ENCODE measurements at places on chromosomes 13 and 19. TPM values are rescaled to one million over a fixed set of nuclear protein-coding genes. Genes with fewer than 3 reads are reported as not detected.

DNA sequence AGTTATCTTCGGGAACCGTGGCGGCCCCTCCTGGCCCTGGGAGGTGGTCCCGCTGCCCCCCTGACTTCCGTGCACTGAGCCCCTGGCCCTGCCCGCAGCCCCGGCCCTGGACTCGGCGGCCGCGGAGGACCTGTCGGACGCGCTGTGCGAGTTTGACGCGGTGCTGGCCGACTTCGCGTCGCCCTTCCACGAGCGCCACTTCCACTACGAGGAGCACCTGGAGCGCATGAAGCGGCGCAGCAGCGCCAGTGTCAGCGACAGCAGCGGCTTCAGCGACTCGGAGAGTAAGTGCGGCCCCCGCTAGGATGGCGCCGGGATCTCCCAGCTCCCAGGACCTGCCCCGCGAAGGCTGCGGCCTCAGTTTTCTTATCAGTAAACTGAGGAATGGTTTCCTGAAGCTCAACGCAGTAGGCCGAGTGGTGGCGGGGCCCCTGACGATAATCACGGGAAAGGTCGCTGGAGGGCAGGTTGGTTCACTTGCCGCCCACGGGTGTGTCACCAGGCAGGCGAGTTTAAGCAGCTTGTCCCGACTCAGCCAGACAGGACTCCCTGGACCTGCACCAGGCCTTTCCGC, 924 bp downstream of the RGCC start:
- peak; percentile 67 for DNase-seq
- H3K36me3 ChIP-seq: no peaks in the 10 kb centered on the region
- H3K27ac ChIP-seq: peak overlapping the region; percentile 55
- H3K4me1 ChIP-seq: peaks cover 21% of the 10 kb centered on the region
- H3K4me3 ChIP-seq: peak overlapping the region; percentile 61

DNA sequence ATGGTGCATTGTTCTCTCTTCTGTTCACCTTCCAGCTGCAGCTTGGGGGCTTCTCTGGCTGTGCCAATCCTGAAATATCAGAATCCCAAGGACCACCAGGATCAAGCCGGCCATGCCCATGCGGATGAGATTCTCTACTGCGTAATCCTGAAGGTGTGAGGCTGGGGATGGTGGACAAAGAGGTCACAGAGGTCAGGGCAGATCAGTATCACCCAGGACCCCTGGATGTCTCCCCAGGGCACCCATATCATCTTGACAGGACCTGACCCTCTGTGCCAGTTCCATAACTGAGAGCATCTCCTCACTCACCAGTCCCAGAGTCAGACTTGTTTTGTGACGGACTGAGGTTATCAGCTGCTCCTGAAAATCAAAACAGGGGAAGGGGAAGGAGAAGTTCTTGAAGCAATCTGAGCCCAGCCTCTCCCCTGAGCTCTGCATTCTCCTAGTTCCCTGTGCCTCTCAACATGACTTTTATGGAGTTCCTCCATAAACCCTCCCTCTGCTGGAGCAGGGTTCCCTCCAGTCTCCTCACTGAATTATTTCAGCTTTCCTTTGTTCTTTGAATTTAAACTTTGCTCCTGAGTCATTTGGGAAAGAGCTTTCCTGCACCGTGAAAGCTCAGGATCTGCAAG, 5.5 kb downstream of the LILRA5 start:
- no peak overlapping the region for H3K4me3 ChIP-seq
- no peaks in the 10 kb centered on the region for H3K4me1 ChIP-seq
- H3K27ac ChIP-seq: no peak overlapping the region
- DNase-seq: no peak
- H3K36me3 ChIP-seq: no peaks in the 10 kb centered on the region

DNA sequence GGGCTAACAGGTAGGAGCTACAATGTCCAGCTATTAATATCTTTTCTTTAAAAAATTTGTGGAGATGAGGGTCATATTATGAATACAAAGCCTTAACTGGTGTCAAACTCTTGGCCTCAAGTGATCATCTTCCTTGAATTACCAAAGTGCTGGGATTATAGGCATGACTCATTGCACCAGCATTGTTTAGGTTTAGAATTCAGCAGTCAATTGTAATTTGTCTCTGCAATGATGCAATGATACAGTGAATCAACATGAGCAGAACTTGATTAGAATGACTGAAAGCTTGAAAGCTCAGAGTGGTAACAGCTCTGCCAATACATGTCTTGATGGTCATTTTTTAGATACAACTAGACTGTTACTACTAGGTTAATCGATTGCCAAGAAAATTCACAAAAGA, 752.8 kb upstream of the MIR17HG start:
- no peak overlapping the region for H3K4me3 ChIP-seq
- H3K36me3 ChIP-seq: no peaks in the 10 kb centered on the region
- no peaks in the 10 kb centered on the region for H3K27me3 ChIP-seq
- no peak overlapping the region for H3K27ac ChIP-seq
- no peaks in the 10 kb centered on the region for H3K4me1 ChIP-seq

DNA sequence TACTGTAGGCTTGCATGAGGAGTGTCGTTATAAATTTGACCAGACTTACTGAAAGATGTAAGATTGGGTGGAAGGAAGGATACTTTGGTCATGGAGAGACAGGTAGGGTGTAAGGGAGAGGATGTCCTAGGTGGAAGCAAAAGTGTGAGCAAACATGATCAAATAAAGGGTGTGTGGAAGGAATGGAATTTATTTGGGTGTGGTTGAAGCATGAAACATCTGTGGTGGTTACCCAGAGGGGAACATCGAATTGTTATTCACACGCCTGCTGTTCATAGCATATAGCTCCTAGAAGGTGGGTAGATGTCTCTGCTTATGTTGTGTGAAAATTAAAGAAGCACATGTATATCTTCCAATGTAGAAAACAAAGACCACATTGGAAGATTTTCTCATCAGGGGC, 157.7 kb downstream of the ATP8A2 start:
- DNase-seq: no peak
- H3K27me3 ChIP-seq: no peaks in the 10 kb centered on the region
- no peak overlapping the region for H3K4me3 ChIP-seq
- H3K36me3 ChIP-seq: no peaks in the 10 kb centered on the region

Gene AP2S1
- 52.4 TPM for total RNA-seq

DNA sequence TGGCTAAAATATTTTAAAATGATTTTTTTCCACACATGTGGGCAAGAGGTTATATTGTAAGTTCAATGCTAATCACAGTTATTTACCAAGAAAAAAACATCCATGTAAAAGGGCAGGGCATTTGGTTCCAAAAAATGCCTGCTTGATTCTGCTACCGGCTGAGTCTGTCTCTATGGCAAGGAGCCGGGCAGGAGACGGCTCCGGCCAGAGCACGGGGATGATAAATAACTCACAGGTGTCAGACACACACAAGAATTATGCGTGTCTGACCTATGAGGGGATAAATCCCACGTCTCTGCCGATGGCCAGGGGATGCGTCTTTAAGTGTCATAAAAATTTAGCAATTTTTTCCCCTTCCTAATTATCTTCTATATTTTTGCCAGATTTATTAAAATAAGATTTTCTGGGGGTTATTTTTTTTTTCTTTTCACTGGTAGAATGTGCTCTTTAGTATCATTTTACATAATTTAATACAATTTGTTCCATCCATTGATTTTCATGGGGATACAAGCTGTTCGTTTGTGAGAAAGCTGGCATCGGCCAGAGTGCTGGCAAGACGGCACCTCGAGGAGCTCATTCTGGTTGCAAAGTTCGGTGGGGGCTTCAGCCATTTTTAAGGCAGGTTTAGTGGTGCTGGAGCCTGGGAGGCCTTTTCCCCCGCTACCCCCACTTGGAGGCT, 253.9 kb downstream of the ZNF536 start:
- H3K27ac ChIP-seq: no peak overlapping the region
- H3K36me3 ChIP-seq: no peaks in the 10 kb centered on the region
- no peaks in the 10 kb centered on the region for H3K4me1 ChIP-seq
- no peak for DNase-seq
- H3K4me3 ChIP-seq: no peak overlapping the region

DNA sequence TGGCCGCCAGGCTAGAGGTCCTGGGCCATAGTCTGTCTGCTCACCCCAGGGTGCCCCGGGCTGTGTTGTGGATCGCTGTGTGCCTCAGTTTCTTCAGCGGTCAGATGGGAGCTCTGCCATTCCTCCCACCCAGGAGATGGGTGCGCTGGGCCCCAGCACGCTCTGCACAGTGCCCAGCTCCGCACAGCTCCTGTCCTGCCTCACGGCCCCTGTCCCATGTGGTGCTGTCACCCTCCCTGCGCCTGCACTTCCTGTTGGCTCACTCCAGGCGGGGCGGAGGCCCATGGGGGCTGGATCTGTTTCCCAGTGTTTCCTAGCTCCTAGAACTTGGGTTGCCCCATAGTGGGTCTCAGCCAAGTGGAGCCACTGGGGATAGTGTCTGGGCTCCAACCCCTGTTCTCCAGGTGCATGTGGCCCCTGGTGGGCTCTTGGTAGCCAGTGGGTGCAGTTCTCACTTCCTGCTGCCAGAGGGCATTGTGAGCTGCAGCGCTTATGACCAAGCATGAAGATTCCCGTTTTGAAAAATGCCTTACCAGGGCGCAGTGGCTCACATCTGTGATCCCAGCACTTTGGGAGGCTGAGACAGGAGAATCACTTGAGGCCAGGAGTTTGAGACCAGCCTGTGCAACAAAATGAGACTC, 69.8 kb downstream of the KDM4B start:
- no peaks in the 10 kb centered on the region for H3K27me3 ChIP-seq
- no peak for DNase-seq
- peaks cover 17% of the 10 kb centered on the region for H3K36me3 ChIP-seq
- no peak overlapping the region for H3K27ac ChIP-seq

Gene CEACAM16
- not detected for total RNA-seq

DNA sequence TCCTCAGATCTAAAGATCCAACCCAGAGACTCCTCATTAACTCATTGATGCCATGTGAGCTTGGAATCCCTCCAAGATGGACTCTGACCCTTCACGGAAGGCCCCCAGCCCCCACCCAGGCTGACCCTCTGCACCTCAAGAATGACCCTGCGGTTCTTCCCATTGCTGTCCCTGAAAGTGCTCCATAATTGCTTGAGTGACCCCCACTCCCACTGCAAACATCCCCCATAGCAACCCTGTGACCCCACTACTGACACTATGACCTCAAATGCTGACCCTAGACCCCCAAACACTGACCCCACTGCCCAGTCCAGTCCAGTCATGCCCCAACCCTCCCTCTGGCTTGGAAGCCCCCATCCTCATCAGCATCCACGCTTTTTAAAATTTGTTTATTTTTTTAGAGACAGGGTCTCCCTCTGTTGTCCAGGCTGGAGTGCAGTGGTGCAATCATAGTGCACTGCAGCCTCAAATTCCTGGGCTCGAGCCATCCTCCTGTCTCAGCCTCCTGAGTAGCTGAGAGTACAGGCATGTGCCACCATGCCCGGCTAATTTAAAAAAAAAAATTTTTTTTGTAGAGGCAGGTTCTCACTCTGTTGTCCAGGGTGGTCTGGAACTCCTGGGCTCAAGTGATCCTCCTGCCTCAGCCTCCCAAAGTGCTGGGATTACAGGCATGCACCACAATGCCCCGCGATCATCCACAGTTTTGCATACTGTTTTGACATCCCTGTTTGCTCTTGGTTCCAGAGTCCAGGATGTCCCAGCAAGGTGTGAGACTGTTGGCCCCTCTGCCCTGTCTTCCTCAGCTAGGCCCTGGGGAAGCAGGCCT, 855 bp downstream of the LYL1 start:
- H3K27me3 ChIP-seq: no peaks in the 10 kb centered on the region
- H3K27ac ChIP-seq: peak overlapping the region; percentile 88
- peaks cover 54% of the 10 kb centered on the region for H3K4me1 ChIP-seq
- no peaks in the 10 kb centered on the region for H3K36me3 ChIP-seq
- H3K4me3 ChIP-seq: peak overlapping the region; percentile 18

DNA sequence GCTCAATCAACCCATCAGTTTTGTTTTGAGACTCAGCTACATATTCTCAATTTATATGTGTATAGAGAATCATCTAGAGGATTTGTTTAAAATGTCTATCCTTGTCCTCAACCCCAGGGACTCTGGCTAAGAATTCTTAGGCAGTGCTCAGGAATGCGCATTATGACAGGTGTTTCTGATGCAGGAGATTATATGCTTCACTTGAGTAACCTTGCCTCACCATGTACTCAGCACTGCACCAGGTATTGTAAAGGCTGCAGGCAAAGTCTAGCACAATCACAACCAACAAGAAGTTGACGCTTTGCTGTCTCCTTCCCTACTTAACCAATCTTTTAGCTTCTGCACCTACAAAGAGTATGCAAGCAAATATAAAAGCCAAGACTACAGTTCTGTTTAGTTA, 79.6 kb downstream of the LACC1 start:
- H3K36me3 ChIP-seq: no peaks in the 10 kb centered on the region
- no peak overlapping the region for H3K4me3 ChIP-seq
- DNase-seq: no peak
- H3K27ac ChIP-seq: no peak overlapping the region

DNA sequence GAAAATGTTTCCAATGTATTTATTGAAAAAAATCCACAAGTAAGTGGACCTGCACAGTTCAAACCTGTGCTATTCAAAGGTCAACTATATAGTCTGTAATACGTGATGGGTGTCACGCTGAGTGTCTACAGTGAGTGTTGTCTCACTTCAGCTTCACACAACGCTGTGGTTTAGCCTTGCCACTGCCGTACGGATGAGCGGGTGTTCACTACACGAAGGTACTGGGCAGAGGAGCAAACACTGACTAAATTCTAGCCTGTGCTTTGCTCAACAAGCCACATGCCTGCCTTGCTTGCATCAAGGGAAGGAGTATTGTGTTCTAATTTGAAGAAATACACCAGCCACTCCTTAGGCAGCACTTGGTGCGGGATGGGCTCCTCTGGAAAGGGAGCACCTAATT, 3.4 kb upstream of the FFAR3 start:
- H3K27me3 ChIP-seq: no peaks in the 10 kb centered on the region
- H3K4me1 ChIP-seq: no peaks in the 10 kb centered on the region
- H3K36me3 ChIP-seq: no peaks in the 10 kb centered on the region
- no peak overlapping the region for H3K27ac ChIP-seq
